NCI-H446 treated with DMSO at 0.1 percent for 48 hours (cell line): ENCODE measurements at places on chromosomes 7 and 10.

DNA sequence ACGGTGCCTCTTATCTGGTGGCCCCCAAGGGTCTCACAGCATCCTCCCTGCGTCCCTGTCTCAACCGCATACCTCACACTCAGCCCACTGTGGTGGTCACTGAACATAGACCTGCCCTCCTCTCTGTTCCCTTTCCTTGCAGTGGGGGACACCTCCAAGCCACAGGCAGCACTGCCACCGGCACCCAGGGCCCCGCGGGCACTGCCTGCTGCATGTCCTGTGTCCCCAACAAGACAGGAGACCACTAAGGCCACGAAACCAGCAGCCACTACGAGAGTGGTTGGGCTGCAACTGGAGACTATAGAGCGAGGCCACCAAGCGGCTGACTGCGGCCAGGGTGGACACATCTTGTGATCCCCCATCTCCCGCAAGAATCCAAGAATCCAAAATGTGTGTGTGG is 15.3 kb downstream of the BRI3 start:
- DNase-seq, result no peak

DNA sequence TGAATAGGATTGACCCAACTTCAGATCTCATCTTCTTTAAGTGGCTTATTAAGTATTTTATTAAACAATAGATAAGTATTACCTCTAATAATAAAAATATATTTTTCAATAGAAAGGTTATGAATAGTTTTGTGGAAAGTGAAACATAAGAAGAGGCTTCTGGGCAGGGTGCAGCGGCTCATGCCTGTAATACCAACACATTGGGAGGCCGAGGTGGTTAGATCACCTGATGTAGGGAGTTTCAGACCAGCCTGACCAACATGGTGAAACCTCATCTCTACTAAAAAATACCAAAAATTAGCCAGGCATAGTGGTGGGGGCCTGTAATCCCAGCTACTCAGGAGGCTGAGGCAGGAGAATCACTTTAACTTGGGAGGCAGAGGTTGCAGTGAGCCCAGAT is 26.5 kb downstream of the GPR85 start:
- DNase-seq, result no peak

DNA sequence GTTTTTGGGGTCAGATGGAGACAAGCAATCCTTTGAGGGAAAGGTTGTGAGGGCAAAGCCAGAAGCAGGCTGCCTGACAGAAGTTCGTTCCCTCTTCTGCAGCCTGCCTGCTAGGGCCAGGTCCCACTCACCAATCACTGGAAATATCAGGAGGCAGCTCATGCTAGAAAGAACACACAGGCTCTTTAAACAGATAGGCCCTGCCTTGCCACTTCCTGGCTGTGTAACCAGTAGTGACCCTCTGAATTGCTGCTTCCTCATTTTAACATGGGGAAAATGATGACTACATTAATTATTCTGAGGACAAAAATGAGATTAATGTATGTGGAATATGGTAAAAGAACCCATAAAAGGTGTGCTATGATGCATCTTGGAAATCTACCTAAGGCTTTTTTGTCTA is 50.5 kb upstream of the MRLN start:
- no peak for DNase-seq

GRCh38 chr7:12719981-12720865 is 32.8 kb downstream of the ARL4A start:
- no peak for DNase-seq

- no peak for DNase-seq
Measured at GRCh38 chr7:136953386-136953785, 84.9 kb downstream of the CHRM2 start.

GRCh38 chr10:113454341-113455061 is 98.4 kb upstream of the HABP2 start:
- no peak for DNase-seq

DNA sequence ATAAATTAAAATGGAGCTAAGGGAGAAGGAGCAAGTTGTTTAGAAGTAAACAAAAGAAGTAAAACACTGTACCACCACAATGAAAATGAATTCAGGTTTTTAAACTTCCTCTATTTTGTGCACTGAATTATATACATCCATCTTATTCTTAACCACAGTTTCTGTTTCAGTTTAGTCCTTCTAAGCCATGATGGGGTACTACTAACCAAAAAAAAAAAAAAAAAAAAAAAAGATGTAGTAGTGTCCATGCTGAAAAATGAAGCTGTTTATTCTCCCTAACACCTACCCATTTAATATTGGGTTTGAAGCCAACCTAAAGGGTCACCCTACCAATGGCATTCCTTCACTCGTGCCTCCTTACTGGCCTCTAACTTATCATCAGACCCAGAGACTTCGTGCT is 3.4 kb upstream of the BMPR1A start:
- no peak for DNase-seq

- DNase-seq, result no peak
Measured at GRCh38 chr7:32070406-32071360, at the start of gene PDE1C. PDE1C (minus strand) TSS chr7:32070407.

DNA sequence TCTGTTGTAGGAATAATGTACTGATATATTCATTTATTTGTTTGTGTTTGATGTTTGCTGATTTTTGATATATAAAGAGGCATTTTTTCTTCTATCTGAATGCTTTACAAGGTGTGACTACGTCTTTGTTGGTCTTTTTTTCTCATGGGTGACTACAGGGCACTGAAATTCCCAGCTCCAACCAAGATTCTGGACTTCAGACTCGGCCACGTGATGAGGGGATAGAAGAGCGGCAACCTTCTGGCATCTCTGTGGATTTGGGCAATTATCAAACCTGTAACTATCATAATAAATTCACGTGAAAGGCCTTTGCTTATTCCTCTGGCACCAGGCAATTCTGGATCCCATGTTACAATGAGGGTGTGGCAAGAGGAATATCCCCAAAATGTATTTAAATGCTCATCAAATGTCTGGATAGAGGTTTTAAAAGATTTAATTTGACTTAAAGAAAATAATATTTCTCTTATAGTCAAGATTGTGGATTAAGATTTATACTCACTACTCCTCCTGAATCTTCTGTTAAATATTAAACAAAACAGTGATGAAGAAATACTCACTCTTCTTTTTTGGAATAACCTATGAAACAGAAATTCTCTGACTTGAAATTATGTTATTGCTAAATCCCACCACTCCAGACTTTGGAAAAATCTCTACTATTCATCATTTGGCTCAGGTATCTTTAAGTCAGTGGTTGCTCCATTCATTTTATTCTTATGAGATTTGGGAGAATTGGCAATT is 276.3 kb downstream of the GPR37 start:
- no peak for DNase-seq

GRCh38 chr7:117827862-117828261 is 45.4 kb downstream of the CTTNBP2 start:
- no peak for DNase-seq

DNA sequence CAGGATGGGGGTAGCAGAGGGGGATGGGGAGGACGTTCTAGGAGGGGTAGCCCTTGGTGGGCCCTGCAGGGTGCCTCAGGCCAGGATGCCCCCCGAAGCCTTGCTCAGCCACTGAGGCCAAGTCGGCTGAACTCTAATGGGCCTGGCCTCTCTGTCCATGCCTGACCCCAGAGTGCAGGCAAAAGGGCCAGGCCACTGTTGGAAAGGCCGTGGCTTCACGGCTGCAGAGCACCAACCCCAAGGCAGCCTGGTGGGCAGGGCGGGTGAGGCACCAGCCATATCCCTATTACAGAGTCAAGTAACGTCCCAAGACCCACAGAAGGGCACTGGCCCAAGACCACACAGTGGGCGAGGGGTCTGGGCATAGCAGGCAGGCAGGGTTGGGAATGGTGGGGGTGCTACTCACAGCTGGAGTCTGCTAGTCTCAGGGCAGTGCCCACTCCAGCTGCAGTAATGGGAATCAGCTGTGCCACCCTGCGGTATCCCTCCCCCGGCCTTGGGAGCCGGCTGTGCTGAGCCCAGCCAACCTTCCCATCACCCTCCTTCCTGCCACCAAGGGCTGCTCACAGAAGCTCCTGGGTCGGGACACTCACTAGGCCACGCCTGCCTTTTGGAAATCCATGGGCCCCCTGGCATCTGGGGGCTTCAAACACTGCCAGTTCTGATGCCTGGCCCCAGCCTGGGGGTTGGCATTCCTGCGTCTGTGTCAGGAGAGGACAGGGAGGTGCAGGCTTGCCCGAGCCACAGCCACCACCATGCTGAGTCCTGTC is 4.0 kb upstream of the LFNG start:
- no peak for DNase-seq

GRCh38 chr10:34339816-34340553 is 475.1 kb downstream of the PARD3 start:
- DNase-seq, result no peak

DNA sequence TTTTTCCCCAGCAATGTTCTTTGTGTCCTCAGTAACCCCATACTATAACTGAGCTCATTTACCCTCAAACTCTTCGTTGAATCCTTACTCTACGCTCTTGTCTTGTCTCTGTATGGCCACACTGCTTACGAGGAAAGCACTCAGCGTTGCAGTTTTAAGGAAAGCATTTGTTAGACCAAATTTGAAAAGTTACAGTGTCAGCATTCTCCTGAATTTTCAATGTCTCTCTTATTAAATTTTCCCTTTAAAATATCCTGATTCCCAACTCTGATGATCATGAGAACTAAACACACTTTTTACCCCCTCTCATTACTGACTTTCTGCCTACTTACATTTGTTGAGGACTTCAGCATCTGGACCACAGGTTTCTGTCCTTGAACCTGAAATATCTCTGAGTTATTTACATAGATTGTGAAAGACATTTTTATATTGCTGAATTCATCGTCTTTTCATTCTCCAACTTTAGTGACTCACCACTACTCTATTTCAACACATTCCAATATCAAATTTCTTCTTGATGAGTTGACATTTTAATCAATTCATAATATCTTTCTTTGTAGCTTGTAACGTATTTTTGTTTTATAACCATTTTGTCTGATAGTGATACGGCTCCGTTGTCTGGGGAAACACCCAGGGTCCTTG is 19.8 kb upstream of the VWDE start:
- no peak for DNase-seq

- DNase-seq, result no peak
Measured at GRCh38 chr7:158771-159170, 33.6 kb upstream of the FAM20C start.

DNA sequence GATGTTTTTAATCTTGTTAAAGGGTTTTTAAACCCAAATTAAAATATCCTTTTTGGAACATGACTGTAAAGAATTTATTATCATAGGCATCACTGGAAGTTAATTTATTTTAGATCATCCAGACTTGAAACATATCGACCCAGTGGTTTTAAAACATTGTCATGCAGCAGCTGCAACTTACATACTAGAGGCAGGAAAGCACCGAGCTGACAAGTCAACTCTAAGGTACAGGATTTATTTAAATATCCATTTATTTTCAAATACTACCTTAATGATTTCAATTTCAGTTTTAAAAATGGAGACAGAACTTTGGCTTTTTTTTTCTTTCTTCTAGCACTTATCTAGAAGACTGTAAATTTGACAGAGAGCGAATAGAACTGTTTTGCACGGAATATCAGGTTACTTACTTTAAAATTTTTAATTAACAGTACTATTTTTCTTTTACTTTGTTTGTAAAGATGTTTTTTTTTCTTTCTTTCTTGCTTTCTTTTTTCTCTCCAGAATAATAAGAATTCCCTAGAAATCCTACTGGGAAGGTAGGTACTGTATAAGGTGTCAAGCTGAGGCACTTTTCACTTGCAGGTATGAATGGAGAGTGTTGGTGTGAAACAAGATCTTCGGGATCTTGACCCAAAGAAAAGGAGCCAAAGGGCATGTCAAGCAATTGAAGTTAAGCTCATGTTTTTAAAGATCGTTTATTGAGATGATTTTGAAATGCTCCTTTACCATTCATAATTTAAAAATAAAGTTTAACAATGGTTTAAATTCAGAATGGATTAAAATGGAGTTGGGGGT is 1.8 kb downstream of the COMMD3 start:
- no peak for DNase-seq

GRCh38 chr7:127674361-127674760 is 22.4 kb downstream of the SND1 start:
- DNase-seq, result no peak

GRCh38 chr7:140196361-140197217 is 19.8 kb upstream of the KDM7A start:
- DNase-seq, result peak; percentile 82

- no peak for DNase-seq
Measured at GRCh38 chr7:12102527-12102926, 108.6 kb upstream of the TMEM106B start.

DNA sequence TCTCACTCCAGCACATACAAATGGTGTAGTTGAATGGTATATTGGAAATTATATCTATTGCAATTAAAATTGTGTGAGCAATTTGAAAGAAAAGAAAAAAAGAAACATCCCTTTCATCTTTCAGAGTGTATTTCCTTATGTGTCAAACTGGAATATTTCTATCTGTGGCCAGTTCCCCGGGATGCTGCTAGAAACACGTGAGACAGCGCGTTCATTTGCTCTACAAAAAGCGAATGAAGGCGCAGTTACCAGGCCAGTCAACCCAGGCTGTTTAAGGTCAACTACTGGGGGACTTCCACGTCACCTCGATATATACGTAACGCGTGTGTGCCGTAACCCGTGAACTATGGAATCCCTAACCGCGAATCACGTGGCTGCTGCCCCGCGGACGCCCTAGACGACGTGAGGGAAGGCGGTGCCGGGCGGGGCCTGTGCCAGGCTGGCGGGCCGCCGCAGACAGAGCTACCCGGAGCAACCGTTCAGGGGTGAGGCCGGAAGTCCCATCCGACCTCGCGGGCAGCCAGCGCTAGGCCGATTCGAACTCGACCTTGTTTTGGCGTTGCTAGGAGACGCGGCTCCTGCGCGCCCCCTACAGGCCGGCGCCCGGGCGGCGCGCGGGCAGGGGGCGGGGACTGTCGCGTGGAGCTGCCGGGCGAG is 1.1 kb upstream of the ARL4A start:
- peak; percentile 77 for DNase-seq

DNA sequence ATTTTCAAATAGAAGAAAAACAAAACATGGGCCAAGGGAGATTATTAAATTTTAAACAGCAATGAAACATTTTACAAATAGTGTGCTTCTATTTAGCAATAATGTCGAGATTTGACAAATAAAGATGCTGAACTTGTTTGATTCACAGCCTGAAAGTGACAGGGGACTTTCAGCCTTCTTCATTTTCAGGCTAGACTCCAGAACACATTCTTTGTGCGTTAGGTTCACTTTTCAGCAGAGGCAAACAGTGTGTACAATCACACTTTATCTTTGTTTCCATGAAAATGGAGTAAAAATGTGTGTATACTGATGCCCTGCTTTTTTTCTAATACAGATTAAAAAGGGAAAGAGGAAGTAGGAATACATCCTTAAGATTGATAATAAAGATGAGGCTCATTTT is 35.6 kb downstream of the FAM171A1 start:
- no peak for DNase-seq

GRCh38 chr10:46028584-46029460 is 1.6 kb downstream of the NCOA4 start:
- no peak for DNase-seq

DNA sequence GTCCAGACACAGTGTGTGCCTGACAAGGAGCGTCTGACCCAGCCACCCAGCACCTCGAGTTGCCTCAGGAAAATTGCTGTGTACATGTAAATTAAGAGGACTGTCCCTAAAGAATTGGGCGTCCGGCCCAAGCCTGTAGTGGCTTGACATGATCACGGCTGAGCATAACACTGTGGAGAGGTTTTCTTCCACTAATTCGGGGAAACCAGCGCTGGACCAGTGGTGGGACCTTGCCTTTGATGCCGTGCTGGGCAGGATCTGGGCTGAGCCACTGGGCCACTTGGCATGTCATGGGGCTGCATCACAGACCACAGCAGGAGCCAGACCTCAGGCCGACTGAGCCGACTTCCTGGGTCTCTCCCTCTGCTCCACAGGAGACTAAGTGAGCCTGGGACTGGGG is 282.5 kb downstream of the GLRX3 start:
- DNase-seq, result no peak
